NCI-H1092 (cell line): ENCODE measurements at places on chromosomes 11 and 22.

DNA sequence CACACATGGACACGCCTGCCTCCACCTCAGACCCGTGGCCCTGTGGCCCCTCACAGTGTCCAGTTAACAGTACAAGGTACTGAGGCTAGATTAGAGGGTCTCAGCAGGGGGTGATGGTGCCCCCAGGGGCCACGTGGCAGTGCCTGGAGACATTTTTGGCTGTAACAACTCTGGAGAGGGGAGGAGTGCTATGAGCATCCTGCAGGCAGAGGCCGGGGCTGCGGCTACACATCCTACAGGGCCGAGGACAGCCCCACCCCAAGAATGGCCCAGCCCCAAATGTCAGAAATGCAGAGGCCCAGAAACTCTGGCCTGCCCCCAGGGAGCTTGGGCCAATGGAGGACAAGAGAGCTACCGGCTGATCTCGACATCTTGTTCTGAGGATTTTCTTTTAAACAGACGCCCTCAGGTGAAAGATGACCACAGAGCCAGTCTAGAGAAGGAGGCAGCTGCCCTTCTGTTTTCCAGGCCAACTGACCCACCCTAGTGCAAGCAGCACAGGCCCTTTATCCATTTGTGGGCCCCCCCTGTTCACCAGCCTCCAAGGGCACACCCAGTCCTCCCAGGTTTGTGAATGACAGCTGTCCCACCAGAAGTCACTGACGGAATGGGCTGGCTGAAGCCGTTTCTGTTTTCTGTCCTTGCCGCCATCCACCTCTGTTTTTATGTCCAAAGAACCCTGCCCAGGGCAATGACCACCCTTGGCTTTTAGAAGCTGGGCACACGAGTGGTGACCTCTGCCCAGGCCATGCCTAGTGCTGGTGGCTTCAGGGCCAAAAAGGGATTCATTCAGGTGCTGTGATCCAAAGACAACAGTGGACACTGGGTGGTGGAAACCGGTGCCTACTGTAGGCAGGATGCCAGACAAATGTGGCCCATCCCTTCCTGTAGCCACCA lies 85.2 kb upstream of the LINC01488 start:
- DNase-seq: no peak

DNA sequence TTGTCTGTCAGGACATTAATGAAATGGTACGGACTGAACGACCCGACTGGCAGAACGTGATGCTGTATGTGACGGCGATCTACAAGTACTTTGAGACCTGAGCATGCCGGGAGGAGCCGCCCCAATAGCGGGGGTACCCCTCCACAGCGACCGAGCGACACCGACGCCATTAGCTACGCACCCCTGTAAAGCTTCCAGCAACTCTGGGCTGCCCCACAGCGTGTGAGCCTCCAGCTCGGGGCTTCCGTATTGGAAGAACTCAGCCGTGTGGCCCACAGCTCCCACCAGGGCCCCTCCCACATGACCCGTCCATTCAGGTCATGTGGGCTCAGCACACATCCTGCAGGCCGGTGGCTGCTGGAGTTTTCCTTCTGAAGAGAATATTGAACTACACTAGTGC lies 12.9 kb upstream of the ADORA2A start:
- no peak for DNase-seq

DNA sequence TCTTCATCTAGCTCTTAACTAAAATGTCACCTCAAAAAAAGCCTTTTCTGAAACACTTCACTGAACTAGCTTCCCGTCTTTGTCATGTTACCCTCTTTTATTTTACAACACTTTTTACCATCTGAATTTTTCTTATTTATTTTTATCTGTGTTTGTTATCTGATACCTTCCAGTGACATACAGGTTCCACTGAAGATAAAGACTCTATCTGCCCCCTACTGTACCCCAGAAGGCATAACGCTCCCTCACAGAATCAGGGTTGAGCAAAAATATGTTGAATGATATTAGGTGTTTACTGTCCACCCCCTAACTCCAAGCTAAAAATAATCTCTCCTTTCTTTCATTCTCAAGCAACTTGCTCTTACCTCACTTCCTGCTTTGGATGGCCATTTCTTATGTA lies 654.2 kb downstream of the NELL1 start:
- no peak for DNase-seq

DNA sequence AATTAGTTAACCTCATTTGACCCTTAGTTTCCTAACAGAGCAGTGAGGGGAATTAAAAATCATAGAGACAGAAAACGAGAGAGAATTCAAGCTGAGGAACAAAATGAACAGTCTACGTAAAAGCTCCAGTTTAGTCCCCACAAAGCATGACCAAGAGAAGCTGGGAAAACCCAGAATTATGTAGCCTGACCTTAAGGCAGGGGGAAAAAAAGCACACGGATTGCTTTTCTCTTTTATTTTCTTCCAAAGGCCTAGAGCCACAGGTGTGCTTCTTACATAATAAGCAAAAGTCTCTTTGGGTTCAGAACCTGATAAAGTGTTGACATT lies 514 bp upstream of the AMBRA1 start:
- DNase-seq: no peak

DNA sequence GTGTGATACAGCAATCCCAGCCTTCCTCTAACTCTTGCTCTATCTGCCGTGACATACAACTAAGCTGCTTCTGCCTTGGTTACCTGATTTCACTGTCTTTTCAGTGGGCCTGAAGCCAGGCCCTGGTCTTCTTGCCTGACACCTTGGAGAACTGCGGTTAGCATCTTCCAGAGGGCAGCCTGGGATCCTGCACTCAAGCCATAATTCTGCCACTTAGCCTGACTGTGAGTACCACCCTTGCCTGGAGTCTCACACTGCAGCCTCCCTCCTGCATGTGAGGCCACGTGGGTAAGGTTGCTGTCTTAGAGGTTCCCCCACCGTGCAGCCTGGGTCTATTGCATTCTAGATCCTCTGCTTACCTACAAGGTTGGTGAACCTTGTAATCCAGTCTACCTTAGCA lies 35.8 kb downstream of the USP35 start:
- DNase-seq: no peak

GRCh38 chr11:43392713-43393112 lies 34.0 kb downstream of the TTC17 start:
- DNase-seq: no peak
